Mucosa of gallbladder (tissue), 1 donor: ENCODE measurements at places on chromosomes 7 and 10.

- no peak for DNase-seq
Observed at GRCh38 chr10:47077941-47078340, 166.7 kb downstream of the PTPN20 start.

DNA sequence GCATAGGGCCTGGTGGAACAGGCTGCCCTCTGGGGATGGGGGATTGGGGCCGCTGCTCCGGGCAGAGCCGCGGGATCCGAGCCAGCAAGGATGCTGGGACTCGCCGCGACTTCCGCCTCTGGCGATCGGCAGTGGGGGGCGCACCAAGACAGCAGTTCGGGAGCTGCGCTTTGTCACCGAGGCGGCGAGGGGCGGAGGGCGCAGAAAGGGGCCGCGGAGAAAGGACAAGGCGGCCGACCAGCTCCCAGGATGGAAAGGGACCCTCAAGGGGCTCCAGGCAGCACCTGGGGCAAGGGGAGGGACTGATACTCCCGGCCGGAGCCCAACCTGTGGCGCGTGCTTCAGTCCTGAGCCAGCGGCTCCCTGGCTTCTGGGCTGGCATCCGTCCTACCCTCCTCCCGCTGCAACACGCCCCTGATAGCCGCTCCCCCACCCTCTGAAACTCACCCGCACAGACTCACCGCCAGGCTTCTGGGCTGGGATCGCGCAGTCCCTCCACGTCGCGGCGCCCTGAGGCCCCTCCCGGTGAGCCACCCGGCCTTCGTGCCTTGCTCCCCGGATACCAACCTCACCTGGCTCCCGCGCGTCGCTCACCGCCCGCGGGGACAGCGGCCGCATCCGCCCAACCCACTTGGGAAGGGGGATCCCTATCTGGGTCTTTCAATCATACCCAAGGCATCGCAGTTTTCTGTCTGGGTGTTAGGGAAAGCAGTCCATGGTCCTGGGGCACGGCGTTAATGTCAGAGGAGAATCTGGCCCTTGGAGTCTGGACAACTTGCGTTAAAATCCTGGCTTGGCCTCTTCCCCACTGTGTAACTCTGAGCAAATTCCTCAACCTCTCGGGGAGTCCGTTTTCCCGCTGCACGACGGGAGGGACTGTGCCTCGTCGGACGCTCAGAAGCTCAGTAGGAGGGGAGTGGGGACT lies 7.0 kb upstream of the EVX1 start:
- peak; percentile 29 for DNase-seq

GRCh38 chr10:126058507-126058906 lies 162.1 kb downstream of the FANK1 start:
- DNase-seq = no peak

- no peak for DNase-seq
Observed at GRCh38 chr10:7872041-7872442, 53.7 kb downstream of the TAF3 start.

GRCh38 chr7:76397409-76398183 lies 11.9 kb downstream of the SSC4D start:
- DNase-seq = peak; percentile 78

- DNase-seq = no peak
Observed at GRCh38 chr7:117349570-117349969, 26.7 kb upstream of the WNT2 start.

- DNase-seq = no peak
Observed at GRCh38 chr10:37952043-37952755, 24.2 kb downstream of the ZNF25 start.

- DNase-seq = no peak
Observed at GRCh38 chr10:34434119-34434594, 380.9 kb downstream of the PARD3 start.

GRCh38 chr7:98250789-98251188 lies 1.2 kb downstream of the TECPR1 start:
- DNase-seq = no peak
